ENCODE measurements at places on chromosomes 6 and 20.

DNA sequence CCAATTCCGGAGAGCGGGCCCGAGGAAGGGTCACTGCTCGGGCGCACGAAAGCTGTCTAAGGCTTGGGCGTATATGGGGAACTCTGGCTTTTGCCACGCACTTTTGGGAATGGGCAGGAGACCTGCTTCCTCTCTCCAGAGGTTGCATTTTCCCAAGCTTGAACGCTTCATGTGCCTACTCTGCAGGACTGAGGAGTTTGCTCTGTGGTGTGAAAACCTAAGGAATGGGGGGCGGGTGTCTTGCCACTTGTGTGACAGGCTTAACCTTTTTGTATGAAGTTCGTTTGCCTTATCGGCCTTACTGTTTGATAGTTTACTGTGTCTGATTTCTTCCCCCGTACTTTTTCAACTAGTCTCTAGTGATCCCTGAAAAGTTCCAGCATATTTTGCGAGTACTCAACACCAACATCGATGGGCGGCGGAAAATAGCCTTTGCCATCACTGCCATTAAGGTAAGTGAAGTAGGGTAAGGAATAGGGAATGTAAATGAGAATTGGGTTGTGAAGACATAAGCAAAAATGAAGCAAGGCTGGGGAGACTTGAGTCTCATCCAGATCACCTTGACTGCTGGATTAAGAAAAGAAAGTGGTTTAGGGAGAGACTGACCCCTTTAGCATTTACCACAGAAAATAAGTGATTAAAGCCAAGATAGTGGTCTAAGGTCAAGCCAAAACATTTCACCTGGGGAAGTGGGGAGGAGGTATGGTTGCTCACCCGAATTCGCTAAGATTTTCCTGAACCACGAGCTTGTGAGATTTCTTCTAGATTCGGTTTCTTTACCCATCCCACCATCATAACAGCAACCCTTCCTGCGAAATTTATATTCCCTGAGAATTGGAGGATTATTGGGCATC is 627 bp downstream of the RPS18 start:
- no peak for DNase-seq

GRCh38 chr6:12473494-12473893 is 183.3 kb downstream of the EDN1 start:
- no peak for DNase-seq

DNA sequence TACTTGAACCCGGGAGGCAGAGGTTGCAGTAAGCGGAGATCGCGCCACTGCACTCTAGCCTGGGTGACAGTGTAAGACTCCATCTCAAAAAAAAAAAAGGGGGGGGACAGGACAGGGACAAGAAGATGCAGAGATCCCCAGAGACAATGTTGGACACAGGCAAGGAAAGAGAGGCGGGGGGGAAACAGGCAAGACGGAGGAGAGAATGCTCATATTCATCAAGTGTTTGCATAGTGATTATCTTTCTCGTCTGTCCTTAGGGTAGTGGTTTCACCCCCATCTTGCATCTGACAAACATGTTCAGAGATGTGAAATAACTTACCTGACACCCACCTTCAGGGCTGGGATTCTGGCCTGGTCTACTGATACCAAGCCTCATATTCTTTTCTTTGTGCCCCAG is 29.0 kb downstream of the CHMP4B start:
- no peak for DNase-seq

DNA sequence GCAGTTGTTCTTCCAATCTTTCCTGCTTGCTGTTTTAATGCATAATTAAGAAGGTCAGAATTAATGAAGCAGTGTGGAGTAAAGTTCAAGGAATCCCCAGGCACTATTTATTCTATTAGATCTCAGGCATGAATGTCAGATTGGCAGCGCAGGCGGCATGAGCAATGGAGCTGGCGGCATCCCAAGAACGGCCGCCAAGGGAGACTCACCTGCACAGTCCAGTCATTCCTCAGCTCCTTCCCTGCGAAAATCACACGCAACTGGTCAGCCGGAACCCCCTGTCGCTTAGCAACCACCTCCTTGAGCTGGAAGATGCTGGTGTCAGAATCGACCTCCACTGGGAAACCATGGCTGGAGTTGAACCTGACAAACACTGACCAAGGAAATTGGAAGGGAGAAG is 284.5 kb downstream of the PRKN start:
- DNase-seq, result no peak

GRCh38 chr6:90907931-90908655 is 321.2 kb upstream of the MAP3K7 start:
- no peak for DNase-seq

GRCh38 chr6:127391094-127391953 is 47.9 kb upstream of the ECHDC1 start:
- DNase-seq, result no peak

- DNase-seq, result no peak
Measured at GRCh38 chr6:148370176-148370575, 27.5 kb downstream of the SASH1 start.

DNA sequence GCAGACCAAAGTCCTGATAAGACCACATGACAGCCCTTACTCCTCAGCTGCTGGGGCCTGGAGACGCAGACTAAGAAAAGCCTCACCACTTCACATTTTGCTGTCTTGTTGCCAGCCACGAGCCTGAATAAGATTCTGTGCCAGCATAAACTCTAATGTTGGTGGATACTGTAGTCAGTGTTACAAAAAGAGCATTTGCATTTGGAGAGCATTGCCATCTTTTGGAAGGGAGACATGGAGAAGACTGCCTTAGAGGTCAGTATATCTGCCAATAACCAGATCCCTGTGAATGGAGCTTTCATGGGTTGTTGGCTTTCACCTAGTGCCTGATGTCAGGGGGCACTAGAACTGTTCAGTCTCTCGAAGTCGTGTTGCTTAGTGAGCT is 315.2 kb downstream of the ZFAND3 start:
- no peak for DNase-seq

DNA sequence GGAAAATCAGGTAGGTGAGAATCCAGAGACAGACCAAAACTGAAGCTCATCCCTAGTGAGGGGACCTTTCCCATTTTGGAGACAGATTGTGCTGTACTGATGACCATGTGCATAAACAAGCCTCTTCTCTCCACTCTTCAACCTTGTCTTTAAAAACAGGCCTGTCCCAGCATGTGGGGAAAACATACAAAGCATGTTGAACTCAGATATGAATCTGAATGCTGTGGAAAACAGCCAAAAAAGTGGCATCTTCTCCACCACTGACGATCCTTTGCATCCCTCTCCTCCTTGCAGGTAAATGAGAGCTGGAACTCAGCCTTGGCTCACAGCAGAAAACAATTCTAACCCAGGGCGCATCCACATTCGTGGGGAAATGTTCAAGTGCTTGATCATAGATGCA is 123.7 kb upstream of the FOXQ1 start:
- DNase-seq, result no peak

DNA sequence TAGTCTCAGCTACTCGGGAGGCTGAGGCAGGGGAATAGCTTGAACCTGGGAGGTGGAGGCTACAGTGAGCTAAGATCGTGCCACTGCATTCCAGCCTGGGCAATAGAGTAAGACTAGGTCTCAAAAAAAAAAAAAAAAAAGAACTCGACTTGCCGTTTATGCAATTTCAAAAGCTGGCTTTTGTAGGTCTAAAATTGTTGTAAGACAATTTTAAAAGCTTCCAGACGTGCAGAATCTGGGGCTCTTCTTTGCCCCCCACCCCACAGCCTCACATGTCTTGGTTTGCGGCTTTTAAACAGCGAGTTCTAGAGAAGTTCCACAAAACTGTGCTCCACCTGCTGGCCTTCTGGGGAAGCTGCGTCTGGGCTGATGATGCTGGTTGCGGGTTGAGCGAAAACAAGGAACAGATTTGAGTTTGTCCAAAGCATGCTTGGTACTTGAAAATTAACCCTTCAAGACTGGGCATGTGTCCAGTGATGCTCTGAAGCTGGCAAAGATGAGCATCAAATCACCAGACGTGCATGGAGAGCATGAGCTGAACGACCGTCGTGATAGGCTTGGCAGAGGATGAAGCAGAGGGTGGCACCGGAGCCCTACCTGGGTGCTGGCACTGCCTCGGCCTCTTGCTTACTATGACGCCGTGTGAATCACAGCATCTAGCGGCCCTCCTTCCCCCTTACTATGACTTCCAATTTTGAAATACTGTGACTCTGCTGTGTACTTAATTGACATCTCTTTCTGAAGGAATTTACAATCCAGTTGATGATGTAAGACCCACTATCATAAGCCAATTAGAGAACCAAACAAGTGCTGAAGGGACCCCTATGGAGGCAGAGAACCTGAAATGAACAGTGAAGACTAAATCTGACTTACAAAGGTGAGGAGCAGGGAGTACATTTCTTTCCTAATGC is 171.4 kb downstream of the GMPR start:
- peak; percentile 56 for DNase-seq

GRCh38 chr20:41035207-41035606 is 6.6 kb downstream of the TOP1 start:
- DNase-seq, result peak; percentile 37

- no peak for DNase-seq
Measured at GRCh38 chr6:91079969-91080368, 493.1 kb upstream of the MAP3K7 start.

DNA sequence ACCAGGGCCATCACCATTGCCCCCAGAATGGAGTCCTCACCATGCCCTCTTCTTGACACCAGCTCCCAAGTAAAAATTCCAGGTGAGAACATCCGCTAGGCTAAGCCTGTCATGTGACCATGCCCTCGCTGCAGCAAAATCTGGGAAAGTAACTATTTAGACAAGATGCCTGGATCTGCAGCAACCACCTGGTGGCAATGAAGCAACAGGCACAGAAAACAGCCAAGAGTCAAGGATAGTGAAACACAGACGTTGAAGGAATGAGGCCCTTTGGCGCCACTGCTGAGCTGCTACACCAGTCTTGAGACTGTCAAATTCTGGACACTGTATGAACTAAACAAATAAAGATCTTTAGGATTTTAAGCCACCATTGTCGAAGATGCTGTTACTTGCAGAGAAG is 30.1 kb upstream of the TGM6 start:
- no peak for DNase-seq

DNA sequence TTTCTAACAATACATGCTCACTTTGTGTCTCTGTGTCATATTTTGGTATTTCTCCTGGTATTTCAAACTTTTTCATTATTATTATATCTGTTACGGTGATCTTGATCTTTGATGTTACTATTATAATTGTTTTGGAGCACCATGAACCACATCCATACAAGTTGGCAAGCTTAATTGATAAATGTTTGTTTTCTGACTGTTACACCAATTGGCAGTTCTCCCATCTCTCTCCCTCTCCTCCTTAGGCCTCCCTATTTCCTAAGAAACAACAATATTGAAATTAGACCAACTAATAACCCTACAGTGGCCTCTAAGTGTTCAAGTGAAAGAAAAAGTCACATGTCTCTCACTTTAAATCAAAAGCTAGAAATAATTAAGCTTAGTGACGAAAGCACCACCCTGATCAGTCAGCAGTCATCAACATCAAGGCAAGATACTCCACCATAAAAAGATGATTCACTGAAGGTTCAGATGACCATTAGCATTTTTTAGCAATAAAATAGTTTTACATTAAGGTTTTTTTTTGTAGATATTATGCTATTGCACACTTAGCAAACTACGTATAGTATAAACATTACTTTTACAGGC is 61.5 kb downstream of the IBTK start:
- no peak for DNase-seq

DNA sequence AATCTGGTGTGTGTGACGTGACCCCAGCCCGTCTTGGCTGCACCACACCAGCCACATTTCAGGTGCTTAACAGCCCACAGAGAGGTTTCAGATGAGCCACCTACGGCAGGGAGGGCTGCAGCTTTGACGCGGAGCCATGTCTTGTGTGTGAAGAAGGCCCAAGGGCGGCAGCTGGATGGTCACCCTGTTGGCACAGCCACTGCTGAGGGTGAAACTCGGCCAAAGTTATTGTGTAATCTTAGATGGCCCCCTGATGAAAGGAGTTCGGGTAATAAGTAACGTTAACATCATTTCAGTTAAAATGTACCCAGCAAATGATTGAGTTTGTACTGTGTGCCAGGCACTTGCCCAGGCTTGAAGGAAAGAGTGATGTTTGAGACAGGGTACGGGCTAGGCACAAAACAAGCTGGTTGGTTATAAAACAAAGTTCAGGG is 97.2 kb downstream of the SSR1 start:
- no peak for DNase-seq

DNA sequence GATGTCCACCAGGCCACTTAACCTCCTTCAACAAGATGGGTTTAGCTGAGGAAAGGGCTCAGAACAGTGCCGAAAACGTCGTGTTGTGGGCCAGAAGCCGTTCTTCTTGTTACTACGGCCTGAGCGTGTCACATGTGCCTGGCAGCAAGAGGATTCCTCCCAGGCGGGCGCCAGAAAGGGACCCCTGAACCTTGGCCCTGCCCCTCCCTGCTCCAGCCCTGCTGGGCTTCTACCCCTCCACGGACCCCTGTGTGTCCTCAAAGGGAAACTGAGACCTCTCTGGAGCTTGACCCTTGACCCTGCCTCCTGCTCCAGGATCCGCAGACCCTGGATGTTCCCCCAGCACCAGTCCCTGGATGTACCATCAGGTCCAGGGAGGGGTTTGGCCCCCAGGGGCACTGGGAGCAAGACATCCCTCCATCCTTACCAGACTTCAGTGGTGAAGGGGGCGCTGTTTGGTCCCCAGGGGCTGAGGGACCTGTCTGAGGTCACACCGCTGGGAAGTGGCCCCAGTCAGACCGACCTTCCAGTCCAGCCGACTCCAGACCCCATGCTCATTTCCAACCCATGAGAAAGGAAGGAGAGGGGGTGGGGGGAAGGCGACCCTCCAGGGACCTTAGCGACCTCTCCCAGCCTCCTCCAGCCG is 10.1 kb downstream of the HRH3 start:
- peak; percentile 78 for DNase-seq

DNA sequence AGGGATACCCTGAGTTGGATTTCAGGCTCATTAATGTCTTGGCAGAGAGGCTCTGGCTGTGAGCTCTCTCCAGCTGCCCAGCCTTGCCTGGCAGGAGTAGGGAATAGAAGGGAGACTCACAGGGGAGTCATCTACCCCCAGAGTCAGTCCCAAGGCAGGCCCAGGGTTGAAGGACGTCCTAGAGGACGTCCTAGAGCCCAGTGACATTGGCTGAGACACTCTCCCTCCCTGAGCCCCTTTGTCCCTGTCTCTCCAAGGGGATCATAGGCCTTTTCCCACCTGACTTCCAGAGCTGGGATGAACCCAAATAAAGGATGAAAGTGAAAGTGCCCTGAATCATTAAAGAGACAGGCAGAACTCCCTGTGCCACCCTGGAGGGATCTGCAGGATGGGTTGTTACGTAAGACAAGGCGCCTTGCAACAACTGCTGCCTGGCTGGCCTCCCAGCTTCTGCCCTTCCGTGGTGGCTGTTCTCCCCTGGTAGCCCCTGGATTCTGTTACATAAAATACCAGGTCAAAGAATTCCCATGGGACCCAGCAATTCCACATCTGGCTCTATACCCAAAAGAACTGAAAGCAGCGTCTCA is 53.6 kb upstream of the SIRPA start:
- no peak for DNase-seq

DNA sequence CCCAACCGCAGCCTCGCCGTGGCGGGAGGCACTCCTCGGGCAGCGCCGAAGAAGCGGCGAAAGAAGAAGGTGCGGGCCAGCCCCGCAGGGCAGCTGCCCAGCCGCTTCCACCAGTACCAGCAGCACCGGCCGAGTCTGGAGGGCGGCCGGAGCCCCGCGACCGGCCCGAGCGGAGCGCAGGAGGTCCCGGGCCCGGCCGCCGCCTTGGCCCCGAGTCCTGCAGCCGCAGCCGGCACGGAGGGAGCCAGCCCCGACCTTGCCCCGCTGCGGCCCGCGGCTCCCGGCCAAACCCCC is 525 bp downstream of the PNRC1 start:
- DNase-seq, result no peak

GRCh38 chr20:23163562-23163961 is 77.4 kb upstream of the CD93 start:
- no peak for DNase-seq

Data from H7 (cell line).